ENCODE measurements at places on chromosomes 1 and 21.

DNA sequence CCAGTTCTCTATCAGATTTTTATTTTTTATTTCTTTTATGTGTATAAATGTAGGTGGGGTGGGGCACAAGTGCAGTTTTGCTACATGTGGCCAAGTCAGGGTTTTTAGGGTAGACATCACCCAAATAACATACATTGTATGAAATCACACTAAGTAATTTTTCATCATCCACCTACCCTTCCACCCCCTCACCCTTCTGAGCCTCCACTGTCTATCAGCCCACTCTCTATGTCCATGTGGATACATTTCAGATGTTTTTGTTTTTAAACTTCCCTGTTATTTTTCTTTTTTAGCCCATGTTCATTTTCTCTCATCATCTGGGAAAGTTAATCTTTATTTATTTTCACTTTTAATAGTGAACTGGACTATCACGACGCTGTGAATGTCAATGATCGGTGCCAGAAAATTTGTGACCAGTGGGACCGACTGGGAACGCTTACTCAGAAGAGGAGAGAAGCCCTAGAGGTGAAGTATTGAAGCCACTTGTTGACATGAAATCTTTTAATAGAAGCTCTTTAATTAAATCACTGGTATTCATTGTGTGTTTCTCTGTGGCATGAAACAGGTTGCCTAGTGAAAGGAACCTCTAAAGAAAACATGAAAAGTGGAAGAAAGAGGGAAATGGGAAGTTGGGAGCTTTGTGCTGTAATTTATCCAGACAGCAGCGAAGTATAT lies 47.6 kb upstream of the MTR start:
- no peak for DNase-seq

DNA sequence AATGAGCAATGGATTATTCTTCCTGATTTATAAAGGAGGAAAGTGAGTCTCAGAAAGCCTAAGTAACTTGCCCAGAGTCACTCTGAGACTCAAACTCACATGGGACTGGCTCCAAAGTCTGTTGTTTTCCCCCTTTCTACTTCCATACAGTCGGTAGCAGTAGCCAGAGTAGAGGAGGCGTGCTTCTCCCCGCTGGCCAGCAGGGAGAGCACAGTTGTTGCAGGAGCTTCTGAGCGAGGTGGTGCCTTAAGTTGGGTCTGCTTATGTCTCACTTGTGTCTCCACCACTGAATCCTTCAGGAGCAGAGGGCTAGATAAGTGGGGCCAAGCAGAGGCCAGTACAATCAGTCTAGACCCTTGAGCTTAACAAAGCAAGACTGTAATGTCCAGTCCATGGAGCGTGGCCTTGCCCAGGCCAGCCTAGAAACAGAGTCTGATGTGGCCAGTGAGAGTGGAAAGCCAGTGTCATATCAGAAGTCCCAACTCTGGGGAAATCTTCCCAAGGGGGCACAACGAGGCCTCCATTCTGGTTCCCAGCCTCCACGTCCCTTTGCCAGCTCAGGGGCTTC lies 181.9 kb downstream of the ZSCAN20 start:
- DNase-seq: no peak

DNA sequence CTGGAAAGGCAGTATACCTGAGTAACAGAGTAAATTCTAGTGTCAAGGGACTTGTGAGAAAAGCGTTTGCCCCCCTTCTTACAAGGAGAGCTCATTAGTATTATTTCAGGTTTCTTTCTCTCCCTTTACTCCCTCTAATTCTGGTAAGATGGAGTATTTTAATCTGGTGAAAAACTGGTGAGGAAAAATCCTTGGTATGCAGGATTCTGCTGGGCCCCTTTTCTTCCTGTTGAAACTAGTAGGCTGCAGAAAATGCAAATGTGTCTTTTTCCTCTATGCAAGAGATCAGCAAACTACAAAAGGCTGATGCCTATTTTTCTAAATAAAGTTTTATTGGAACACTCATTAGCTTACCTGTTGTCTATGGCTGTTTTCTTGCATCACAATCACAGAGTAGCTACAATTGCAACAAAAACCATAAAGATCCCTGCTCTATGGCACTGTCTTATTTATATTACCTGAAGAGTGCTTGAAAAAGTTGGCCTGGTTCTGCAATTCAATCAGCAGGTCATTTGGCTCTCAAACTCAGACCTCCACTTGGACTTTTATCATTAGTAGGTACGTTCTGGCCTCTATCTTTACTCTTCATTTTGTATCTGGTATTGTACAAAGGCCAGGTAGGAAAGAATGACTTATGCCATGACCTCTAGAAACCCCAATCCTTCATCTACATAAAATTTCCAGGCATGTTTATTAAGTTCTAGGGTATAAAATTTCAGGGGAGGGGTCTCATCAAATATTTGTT lies 109.6 kb downstream of the AKT3 start:
- no peak for DNase-seq

GRCh38 chr1:247482747-247483146 lies 24.8 kb upstream of the OR2B11 start:
- no peak for DNase-seq

DNA sequence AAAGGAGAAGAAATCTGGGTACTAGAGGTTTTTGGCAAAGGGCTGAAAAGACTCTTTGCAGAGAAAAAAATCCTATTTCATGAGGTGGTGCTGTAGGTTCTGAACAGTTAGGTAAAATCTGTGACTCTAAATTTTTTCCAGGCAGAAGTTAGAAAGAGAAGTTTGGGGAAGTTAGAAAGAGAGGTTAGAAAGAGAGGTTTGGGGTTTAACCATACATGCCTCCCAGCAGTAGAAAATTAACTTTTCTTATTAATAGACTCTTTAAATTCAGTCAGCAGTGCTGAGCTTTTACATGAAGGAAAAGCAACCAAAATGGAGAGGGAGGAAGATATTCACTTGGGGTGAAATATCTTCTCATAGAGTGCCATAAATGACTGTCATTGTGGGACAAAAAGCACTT lies 12.2 kb downstream of the AMY1C start:
- DNase-seq: no peak

- DNase-seq: no peak
Observed at GRCh38 chr1:71583756-71584155, 502.9 kb upstream of the ZRANB2 start.

All from stimulated activated CD8-positive, alpha-beta memory T cell treated with anti-CD3 and anti-CD28 coated beads, Interleukin-2, amount 100 ng/mL, for 1 hour (primary cell).